PC-9 (cell line): ENCODE measurements at places on chromosomes 4 and X. TPM values are rescaled to one million over a fixed set of nuclear protein-coding genes. Genes with fewer than 3 reads are reported as not detected.

The PLXNA3 gene
- total RNA-seq, result 109 and 124 TPM in 2 replicates

The RBMXL3 gene
- not detected in 2 replicates for total RNA-seq

The CXCR3 gene
- total RNA-seq, result not detected in 2 replicates

The GPC3 gene
- total RNA-seq, result not detected in 2 replicates

The PPP1R2C gene
- not detected in 2 replicates for total RNA-seq

The GUCY1A1 gene
- total RNA-seq, result 0.17 and 0.43 TPM in 2 replicates

The VBP1 gene
- 68.9 and 87.8 TPM in 2 replicates for total RNA-seq

The INTU gene
- total RNA-seq, result 9.7 and 10.5 TPM in 2 replicates

The NXF2 gene
- total RNA-seq, result not detected in 2 replicates

The ADH1A gene
- not detected in 2 replicates for total RNA-seq

The RBM47 gene
- total RNA-seq, result 78.0 and 79.0 TPM in 2 replicates
